Esophagus squamous epithelium (tissue), 5 donors: ENCODE measurements at places on chromosomes 3 and 15.

DNA sequence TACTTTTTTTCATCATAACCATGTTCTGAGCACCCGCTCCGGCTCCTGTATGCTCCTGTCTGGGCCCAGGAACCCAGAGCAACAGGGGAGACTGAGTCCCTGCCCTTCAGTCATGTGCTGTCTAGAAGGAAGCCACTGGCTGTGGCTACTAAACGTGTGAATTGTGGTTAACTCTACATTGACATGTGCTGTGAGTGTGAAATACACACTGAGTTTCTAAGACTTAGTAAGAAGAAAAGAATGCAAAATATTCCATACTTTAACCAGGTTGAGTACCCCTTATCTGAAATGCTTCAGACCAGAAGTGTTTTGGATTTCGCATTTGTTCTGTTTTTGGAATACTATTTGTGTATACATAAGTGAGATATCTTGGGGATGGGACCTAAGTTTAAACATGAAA lies 42.8 kb upstream of the CGNL1 start:
- no peak for DNase-seq

DNA sequence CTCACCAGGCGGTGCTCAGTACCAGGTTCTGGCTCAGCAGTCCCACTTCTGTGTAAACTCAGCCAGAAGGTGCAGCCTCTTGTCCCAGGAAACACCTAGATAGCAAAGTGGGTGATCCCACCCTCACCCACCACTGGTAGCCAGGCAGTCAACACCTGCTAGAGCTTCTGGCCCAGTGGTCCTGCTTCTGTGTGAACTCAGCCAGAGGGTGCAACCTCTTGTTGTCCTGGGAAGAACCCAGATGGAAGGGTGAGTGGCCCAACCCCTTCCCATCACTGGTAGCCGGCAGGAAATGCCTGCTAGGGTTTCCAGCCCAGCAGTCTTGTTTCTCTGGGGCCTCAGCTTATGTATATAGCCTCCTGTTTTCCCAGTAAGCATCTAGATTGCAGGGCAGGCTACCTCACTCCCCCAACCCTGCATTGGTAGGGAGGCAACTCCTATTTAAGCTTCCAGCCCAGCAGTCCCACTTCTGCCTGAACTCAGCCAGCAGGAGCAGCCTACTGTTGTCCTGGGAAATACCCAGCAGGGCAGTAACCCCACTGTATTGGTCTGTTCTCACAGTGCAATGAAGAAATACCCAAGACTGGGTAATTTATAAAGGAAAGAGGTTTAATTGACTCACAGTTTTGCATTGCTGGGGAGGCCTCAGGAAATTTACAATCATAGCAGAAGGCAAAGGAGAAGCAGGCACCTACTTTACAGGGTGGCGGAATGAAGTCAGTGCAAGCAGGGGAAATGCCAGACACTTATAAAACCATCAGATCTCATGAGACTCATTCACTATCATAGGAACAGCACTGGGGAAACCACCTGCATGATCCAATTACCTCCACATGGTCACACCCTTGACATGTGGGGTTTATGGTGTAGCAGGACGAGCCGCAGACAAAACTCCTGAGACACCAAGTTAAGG lies 110.6 kb downstream of the DTWD1 start:
- no peak for DNase-seq

- no peak for DNase-seq
Measured at GRCh38 chr3:172908771-172909270, 158.3 kb downstream of the ECT2 start.

DNA sequence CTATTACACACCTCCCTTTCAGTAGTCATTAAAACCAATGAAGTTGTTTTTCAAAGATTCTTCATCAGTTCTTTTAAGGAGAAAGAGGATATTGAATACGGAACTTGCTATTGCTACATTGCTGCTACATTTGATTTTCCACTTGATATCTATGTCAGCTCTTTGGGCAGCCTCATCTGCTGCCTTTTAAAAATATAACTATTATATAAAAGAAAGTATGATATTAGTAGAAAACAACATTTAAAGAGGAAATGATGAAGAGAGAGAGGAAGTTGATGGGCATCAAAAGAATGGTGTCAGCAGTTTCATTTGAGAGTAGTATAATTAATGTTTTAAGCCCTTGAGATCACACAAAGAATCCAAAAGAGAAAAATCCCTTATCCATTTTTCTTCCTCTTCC lies 171.4 kb downstream of the NFKBIZ start:
- no peak for DNase-seq

- DNase-seq: no peak
Measured at GRCh38 chr3:43012174-43012573, 33.1 kb downstream of the GASK1A start.

DNA sequence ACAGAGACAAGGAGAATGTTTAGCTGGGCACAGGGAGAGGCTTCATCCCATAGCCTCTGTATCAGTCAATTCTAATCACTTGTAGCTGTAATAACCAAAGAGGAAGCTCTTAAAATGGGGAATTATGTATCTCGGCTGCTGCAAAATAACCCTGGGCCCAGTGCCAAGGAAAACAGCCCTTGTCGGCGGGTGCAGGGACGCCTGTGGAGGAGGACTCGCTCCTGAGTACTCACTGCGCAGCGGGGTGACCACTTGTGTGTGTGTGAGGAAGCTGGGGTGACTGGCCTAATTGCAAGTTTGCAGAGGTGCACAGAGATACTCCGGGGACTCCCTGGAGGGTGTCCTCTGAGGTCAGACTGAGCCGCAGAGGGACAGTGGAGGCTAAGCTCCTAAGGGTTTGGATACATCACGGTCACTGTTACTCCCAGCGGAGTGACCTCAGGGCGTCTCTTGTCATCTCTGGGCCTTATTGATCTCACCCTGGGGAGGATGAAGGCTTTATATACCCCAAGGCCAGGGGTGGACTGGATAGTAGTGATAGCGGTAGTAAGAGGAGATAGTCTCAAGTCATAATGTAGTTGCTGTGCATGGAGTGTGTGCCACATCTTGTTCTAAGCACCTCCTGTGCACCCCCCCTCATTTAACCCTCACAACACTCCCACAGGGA lies 37.2 kb downstream of the SLC6A6 start:
- DNase-seq: no peak

- DNase-seq: no peak
Measured at GRCh38 chr3:137906985-137907649, 102.8 kb upstream of the CLDN18 start.

- no peak for DNase-seq
Measured at GRCh38 chr3:60229502-60229901, 1021.8 kb downstream of the FHIT start.

GRCh38 chr3:58743296-58743695 lies 76.7 kb upstream of the FAM3D start:
- DNase-seq: no peak

DNA sequence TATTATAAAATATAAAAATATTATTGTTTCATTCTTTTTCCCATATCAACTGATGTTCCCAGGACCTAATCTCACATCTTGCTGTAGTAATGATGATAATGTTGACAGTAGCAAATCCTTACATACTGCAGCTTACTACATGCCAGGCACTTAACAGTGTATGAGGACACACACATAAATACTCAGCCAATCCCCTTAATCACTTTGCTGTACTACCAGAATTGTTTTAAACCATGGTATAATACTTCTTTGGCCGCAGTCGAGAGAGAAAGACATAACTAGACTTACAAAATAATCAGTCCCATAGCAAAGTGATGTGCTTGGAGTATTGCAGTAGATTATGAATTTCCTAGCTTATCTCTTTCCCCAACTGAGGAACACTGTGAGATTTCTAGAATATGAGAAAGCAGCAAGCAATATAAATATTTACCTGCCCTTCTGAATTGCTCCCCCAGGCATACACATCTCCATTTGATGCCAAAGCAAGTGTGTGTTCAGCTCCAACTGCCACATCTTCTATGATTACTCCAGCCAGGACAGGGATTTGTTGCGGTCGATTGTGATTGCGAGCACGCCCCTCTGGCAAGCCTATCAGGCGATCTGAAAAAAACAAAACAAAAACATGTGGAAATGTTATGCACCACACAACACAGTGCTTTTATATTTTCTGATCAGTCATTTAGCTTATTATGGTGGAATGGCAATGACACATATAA lies 33.0 kb downstream of the FBXL22 start:
- no peak for DNase-seq

DNA sequence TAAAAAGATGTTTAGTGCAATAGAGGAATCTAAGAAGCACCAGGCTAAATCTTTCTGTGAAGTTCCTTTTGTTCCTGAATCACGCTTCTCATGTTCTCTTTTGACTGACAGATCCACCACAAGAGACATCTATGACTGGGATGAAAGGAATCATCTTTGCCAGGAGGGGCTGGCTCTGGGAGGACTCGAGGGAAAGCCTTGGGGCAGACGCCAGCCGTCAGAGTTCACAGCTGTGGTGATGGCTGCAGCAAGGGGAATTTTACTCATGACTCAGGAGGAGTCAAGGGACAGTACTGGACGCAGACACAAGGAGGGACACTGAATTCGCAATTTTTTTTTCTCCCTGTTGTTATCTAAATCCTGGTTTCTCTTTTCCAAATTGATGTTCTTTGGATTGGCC lies 38.7 kb downstream of the C3orf38 start:
- DNase-seq: no peak

DNA sequence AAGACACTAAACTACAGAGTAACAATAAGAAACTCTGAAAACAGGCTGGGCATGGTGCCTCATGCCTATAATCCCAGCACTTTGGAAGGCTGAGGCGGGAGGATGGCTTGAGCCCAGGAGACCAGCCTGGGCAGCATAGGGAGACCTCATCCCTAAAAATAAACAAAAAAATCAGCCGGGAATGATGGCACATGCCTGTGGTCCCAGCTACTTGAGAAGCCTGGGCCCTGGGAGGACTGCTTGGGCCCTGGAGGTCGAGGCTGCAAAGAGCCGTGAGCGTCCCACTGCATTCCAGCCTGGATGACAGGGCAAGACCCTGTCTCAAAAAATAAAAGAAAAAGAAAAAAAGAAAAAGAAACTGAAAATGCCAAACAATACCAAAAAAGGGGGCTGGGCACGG lies 55.4 kb downstream of the TMCC1 start:
- DNase-seq: no peak

- DNase-seq: no peak
Measured at GRCh38 chr15:92599394-92599970, 56.1 kb downstream of the FAM174B start.

- no peak for DNase-seq
Measured at GRCh38 chr15:31305375-31305774, 21.3 kb upstream of the KLF13 start.

- no peak for DNase-seq
Measured at GRCh38 chr3:152160350-152161011, 108.2 kb upstream of the MBNL1 start.

- no peak for DNase-seq
Measured at GRCh38 chr3:141271279-141272030, 39.8 kb downstream of the PXYLP1 start.

- DNase-seq: no peak
Measured at GRCh38 chr15:75143738-75144334, 57.8 kb upstream of the C15orf39 start.

- DNase-seq: no peak
Measured at GRCh38 chr3:72721683-72722381, 126.4 kb downstream of the SHQ1 start.

GRCh38 chr3:151303751-151304150 lies 12.9 kb downstream of the GPR87 start:
- DNase-seq: no peak

GRCh38 chr3:93910097-93910496 lies 63.6 kb downstream of the PROS1 start:
- DNase-seq: no peak

GRCh38 chr3:154168998-154169795 lies 48.0 kb downstream of the ARHGEF26 start:
- DNase-seq: no peak

DNA sequence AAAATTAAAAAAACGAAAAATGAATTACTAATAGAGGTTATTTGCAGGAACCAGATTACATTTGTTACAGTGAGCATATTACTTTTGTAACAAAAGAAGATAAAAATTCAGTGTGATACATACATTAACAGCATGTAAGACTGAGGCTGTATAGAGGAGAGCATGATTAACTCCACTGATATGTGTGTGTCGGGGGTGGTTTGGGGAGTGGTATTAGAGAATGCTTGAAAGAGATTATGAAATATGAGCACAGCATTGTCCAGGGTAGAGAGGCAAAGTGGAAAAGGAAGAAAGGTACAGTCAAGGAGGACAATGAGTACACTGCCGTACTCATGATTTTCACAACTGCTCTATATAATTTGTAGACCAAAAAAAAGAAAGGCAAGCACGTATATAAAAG lies 62.9 kb upstream of the LRRFIP2 start:
- no peak for DNase-seq

GRCh38 chr3:47266709-47267489 lies 15.7 kb downstream of the KIF9 start:
- DNase-seq: no peak

- no peak for DNase-seq
Measured at GRCh38 chr3:28971156-28971555, 309.7 kb upstream of the RBMS3 start.

DNA sequence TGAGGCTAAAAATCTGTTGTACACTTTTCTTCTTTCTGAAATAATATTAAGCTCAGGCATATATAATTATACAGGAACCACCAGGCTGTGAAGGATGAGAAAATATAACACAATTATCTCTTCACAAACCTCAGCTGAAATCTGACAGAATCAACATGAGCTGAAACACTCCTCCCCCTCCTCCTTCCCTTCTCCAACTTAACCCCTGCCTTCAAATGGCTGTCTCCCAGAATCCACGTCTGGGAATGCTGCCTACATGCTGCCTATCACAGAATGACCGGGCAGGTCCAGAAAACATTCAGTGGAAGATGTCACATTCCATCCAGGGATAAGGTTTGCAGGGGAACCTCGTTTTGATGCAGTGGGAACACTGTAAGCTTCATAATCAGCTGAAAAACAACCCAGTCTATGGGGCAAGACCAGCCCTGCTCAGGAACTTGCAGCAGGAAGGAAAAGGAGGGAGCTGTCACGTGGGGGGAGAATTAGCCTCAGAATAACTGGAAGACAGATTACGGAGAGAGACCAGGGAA lies 44.0 kb upstream of the SEMA6D start:
- no peak for DNase-seq

DNA sequence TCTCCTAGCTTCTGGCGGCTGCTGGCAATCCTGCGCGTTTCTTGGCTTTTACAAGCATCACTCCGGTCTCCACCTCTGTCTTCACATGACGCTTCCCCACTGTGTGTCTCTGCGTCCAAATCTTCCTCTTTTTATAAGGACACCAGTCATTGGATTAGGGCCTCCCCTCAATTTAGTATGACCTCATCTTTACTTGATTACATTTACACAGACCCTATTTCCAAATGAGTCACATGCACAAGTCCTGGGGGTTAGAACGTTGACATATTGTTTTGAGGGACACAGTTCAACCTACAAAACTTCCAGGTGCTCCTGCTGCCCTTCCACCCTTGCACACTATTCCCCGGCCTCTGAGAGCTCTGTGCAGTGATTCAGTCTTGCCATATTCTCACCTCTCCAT lies 215.3 kb downstream of the OPA1 start:
- no peak for DNase-seq

- no peak for DNase-seq
Measured at GRCh38 chr3:147937891-147938290, 528.7 kb downstream of the ZIC1 start.
